ENCODE measurements at places on chromosomes 11 and 22.
A peak's percentile ranks its signal among the peaks of the same experiment; 100 is the strongest.

DNA sequence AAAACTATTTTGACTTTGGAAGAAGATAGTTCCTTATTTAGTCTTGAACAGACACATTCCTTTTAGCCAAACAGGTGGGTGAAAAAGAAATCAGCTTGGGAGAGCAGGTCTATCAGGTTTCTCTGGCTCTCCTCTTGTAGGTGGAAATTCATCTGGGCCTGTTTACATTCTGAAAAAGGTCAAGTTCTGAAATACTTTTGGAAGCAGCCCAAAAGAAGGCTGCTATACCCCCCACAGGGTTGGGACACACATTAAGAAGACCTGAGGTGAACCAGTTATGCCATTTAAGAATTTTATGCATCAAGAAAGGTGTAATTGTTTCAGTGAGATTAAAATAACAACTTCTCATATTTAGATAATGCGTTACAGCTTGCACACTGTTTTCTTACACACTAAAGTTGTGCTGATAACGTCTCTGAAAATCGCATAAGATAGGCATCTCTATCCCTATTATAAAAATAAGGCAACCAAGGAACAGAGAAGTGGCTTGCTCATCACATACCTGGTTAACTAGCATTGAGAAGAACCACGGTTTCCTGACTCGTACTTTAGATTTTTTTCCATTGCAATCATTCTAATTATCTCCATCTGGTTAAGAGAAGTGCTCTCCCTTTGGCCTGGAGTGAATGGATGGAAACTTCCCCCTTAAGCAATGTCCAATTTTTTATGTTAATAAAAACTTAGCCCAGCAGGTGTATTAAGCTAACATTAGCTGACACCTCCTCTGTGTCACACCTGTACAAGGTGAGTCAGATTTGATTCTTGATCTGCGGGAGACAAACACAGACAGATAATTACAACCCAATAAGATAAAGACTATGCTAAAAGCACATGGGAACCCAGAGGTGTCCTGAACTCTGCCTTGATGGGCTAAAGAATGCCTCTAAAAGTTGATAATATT lies 60.5 kb upstream of the UCP3 start:
- DNase-seq = no peak

DNA sequence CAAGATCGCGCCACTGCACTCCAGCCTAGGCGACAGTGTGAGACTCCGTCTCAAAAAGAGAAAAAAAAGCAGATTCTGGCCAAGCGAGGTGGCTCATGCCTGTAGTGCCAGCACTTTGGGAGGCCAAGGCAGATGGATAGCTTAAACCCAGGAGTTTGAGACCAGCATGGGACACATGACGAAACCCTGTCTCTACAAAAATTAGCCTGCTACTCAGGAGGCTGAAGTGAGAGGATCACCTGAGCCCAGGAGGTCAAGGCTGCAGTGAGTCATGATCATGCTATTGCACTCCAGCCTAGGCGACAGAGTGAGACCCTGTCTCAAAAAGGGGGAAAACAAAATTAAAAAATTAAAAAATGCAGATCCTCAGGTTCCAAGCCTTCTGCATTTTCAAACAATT lies 14.0 kb downstream of the PGAP2 start:
- no peak for DNase-seq

- no peak for DNase-seq
Measured at GRCh38 chr11:84884836-84885235, 742.3 kb downstream of the DLG2 start.

GRCh38 chr22:17976121-17976520 lies 48.2 kb downstream of the MICAL3 start:
- DNase-seq = no peak

GRCh38 chr11:75845324-75845723 lies 30.3 kb downstream of the UVRAG start:
- DNase-seq = no peak

- no peak for DNase-seq
Measured at GRCh38 chr11:11537871-11538270, 83.9 kb downstream of the GALNT18 start.

GRCh38 chr11:78791254-78791653 lies 216.6 kb upstream of the NARS2 start:
- DNase-seq = no peak

GRCh38 chr22:30212363-30212995 lies 34.1 kb downstream of the LIF start:
- DNase-seq = no peak

DNA sequence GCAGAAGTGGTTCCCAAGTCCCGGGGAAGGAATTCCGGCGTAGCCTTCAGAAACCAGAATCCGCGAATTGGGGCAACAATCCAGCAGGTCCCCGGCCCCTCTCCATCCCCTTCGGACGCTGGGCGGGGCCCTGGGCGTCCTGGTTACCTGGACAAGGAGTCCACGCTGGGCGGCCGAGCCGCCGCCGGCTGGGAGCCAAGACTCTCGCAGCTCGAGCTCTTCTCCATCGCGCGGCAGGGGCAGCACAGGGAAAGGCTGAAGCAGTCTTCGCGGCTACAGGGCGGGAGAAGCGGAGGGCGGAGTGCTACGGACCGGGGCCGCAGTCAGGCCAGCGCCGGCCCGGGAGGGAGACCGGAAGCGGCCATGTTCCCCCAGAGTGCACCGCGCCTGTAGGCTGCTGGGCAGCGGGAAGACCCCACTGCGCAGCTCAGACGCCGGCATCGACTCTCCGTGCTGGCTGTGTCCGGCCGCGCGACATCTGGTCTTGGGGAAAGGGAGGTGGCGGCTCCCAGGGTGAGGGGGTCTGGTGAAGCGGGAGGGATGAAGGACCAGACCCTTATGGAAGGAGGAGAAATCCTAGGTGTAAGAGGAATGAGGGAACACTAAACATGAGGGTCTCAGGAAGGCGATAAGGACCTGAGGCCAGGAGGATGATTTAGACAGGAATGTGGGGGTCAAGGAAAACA lies at the start of gene MTMR2:
TSS of gene MTMR2 (minus strand) at position 380 of the 686 bp plus-strand sequence. CDS start at position 227, 153 bp downstream.
- DNase-seq = peak; percentile 34

DNA sequence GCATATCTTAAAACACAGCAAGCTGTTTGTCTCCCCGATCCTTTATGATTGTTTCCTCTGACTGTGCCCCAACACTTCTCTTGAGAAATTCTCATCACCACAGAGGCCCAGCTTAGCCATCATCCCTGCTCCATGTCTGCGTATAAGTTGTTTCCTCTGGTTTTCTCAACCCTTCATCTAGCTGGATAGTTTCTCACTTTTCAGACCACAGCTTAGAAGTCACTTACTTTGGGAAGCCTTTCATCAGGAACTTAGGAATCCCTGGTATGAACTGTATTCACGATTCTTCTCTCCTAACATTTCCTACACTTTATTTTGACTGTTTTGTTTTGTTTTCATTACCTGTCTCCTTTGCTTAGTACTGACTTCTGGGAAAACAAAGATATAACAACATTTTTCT lies 295.2 kb downstream of the GUCY1A2 start:
- DNase-seq = no peak

GRCh38 chr11:128458321-128458720 lies 129.0 kb downstream of the ETS1 start:
- no peak for DNase-seq

DNA sequence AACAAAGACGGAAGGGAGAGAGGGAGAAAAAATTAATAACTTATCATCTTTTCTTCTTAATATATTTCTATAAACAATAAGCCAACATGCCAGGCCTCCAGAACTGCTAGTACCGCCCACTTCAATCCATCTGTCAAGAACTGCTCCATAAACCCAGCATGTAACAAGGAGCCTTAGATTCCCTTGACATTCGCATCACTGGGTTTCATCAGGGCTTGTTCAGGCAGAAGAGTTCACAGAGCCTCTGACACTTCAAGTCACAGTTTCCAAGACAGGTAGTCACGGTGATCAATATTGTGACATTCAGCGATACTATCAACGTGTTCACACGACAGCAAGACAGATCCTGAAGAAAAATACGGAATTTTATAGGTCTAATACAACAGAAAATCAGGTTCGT lies 61.7 kb downstream of the LARGE2 start:
- DNase-seq = no peak

DNA sequence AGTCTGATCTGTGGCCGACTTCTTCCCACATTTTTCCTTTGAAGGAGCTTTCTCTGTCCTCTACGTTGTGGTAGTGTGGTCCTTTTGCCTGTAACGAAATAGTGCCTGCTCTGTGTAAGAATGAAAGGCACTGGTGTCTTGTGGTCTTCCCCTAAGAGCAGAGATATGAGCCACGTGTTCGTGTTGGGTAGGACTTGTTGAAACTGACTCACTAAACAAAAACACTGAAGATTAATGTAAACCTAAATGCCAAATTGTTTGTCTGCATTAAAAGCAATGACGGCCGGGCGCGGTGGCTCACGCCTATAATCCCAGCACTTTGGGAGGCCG lies 10.1 kb upstream of the RPS3 start:
- no peak for DNase-seq

GRCh38 chr11:1162491-1163311 lies 4.9 kb downstream of the MUC5AC start:
- peak; percentile 3 for DNase-seq

DNA sequence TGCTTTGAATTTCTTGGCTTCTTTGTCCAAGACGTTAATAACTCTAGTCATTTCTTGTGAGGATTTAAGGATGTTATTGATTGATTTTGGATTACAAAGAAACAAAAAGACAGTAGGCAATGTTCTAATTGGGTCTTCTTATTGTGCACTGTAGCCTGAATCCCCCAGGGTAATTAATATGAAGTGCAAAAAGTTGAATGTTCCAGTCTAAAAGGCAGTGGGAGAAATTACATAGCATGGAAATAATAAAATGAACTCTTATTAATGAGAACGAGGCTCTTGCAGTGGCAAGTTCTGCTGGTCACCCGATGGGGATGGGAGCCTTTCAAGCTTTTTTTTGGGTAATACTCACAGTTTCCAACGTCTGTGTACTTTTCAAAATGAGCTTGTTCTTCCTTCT lies 45.6 kb downstream of the UBASH3B start:
- no peak for DNase-seq

DNA sequence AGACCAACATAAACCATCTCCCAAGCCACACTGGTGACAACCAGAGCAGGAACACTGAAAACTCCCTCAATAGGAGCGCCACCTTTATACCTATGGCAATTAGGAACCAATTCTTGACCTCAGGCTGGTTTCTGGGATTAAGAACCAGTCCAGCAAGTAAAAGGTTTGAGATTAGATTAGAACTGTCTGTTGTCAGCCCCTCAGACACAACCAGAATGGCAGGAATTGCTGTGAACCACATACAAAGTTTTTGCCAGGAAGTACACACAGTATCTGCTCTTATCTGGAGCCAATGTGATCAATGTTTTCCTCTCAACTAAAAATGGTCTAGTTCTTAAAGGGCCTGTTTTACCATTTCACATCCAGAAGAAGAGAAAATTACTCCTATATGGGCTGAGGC lies 55.2 kb downstream of the RBFOX2 start:
- no peak for DNase-seq

DNA sequence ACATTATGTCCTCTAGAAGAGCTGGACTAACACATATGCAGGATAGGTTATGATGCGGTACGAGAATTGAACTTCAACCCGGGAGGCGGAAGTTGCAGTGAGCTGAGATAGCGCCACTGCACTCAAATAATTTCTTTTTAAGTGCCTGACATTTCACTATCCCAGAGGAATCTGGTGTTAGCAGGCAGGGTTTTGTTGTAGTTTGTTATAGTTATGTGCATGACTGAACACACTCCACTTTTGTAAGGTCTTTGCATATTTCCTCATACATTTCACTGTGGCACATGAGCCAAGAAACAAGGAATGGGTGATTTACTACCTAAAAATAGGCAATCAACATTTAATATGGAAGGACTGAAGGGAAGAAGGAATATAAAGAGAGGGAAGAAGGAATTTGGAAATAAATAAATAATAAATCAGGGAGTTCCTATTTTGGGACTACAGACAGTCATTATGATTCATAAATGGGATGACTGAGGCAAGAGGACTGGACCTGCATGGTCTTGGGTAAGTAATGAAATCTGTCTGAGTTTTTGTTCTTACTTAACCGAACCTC lies 8.7 kb upstream of the HIPK3 start:
- no peak for DNase-seq

DNA sequence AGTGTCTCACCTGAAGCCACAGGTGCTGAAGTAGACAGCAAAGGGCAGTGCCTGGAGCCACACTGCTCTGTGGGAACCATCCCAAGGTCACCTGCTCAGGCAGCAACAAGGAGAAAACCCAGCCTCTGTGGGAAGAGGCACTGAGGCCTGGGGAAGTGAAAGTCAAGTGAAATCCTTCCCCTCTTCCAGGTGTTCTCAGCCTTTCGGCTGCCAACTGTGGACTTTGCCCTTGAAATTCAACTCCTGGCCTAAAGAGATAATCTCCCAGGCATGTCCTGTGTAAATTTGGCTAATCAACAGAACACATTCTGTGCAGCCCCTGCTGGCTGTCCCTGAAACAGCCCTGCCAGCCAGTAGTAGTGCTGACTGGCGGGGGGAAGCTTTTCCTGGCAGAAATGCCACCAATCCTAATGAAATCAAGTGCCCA lies 112.1 kb downstream of the RPL27A start:
- DNase-seq = no peak

- DNase-seq = no peak
Measured at GRCh38 chr11:126345759-126346585, 9.5 kb upstream of the ST3GAL4 start.

DNA sequence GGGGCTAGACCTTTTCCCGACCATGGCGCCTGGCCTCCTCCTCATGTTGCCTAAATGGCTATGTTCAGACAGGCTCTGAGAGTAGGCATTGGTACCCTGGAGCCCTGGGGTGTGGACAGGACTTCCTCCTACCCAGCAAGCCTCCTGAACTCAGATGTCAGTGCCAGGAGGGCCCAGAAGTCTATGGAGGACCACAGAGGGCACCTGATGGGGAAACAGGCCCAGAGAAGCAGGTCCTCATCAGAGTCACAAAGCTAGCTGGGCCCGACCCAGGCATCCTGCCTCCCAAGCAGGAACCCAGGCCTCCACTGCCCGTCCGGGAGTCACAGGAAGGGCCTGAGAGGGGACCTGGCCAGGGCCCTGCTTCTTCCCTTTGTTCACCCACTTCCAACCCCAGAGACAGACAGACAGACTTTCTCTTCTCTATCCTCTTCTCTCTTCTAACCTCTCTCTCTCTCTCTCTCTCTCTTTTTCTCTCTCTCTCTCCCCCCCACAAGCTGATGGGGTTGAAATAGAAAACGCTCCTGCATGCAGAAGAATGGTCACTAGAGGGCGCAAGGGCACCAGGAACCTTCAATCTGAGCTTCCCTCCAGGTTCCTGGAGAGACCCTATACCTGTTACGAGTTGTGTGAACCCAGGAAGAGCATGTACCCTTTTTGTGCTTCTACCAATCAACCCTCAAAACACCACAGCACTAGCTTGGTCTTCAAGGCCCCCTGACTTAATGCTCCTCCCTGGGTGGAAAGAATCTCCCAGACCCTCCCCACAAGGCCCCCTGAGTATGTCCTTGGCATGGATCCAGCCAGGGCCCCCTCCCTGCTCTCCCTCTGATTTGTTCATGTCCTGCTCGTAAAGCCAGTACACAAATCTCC lies 27.1 kb downstream of the ARAP1 start:
- DNase-seq = peak; percentile 86

- peak; percentile 60 for DNase-seq
Measured at GRCh38 chr11:65180877-65181568, 705 bp upstream of the CAPN1 start.

- DNase-seq = no peak
Measured at GRCh38 chr11:62472063-62472884, 53.4 kb downstream of the SCGB1A1 start.

- no peak for DNase-seq
Measured at GRCh38 chr11:67670316-67671210, 3.9 kb downstream of the ALDH3B2 start.

- DNase-seq = no peak
Measured at GRCh38 chr11:59918987-59919589, 19.1 kb upstream of the OOSP1 start.

GRCh38 chr11:63998558-63999348 lies 12.5 kb downstream of the OTUB1 start:
- no peak for DNase-seq
